ENCODE measurements at places on chromosomes 6 and 20.

DNA sequence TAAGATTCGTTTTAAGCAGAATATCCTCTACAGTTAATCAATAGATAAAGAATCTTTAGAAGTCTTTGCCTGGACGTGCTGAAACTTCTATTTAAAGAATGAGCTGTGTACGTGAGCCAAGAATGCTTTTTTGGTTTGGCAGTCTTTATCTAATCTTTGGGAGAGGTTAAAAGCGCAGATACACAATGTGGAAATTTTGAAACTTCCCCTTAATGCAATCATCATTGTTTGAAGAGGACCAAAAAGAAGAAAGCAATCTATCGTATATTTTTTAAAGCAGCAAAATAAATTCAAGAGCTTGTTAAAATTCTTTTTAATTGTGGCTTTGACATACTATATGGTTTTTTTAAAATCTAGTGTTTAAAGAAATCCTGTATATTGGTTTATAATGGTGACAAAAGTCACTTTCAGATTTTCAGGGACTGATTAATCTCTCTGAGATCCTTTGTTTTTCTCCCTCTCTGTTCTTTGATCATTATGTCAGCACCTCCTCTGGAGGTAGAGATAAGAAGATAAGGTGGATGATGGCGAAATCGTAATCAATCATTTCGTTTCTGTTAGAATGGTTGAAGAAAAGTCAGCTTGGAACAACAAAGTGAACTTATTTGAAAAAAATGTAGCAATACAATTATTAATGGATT, 92.1 kb upstream of the FAM184A start:
- no peak for DNase-seq

DNA sequence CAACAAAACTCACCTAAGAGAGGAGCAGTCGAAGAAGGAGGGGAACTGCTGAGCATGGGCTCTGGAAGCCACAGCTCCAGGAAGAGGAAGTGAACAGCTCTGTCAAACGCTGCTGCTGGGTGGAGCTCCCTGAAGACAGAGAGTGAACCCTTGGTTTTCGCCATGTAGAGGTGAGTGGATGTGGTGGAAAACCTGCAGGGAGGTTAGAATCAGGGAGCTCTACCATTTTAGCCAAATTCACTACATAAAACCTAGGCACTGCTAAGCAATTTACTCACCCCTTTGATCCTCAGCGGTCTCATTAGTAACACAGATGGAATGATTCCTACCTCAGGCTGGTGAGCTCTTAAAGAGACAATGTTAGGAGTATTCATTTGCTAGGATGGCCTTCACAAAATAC, 19.4 kb upstream of the TFAP2A start:
- no peak for DNase-seq

DNA sequence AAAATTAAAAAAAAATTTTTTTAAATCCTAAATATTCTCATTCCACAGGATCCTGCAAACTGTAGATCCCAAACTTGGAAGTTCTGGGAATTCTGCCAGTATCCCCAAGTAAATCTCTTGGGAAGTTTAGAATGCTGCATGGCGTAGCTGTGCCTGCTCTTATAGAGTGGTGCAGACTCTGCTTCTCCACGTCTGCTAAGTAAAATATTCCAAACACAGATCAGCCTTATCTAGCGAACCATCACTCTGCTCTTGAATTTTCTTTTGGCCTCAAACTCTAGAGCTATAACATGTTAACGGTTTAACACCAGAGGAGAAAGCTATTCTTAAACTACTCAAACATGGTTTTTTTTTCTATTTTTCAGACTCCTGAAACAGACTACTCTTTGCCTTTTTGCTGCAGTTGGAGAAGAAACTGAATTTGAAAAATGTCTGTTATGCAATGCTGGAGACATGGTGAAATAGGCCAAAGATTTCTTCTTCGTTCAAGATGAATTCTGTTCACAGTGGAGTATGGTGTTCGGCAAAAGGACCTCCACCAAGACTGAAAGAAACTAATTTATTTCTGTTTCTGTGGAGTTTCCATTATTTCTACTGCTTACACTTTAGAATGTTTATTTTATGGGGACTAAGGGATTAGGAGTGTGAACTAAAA, 138.5 kb upstream of the AKAP12 start:
- no peak for DNase-seq

DNA sequence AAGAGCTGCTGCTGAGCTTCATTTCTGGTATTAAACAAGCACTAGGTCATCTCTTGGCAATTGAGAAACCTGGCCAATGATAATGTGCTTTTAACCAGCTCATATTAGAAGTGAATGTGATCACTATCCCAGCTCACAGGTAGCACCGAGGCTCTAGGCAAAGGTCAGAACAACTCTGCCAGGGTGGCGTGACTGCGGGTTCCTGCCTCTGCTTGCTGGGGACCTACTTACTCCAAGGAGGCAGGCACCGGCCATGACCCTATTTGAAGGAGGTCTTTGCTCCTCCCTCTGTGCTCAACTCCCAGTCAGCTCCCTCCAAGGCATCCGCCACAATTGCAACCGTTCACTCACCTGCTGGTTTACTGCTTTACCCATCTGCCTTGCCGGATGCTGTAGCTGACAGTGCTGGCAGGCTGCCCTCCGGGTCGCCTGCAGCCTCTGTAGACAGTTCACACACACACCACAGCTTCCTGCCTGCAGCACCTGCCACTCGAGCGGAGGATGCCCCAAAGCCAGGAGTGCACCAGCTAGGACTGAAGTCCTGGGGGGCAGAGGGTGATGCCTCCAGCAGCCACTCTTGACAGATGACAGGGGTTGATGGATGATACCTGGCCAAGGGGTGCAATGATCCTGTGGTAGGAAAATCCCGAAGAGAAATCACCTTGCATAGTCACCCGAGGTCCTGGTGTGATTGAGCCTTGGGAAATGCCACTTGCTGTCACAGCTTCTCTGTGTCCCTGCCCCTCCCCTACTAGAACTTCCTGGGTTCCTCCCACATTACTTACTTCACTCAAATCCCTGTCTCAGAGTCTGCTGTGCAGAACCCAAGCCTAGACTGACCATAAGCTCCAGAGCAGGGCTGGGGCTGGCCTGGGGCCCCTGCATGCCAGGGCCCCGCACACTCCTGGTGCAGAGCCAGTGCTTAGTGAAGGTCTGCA, 8.8 kb upstream of the VSX1 start:
- no peak for DNase-seq

- peak; percentile 41 for DNase-seq
Observed at GRCh38 chr6:160534050-160534696, 129.9 kb downstream of the LPA start.

- DNase-seq: no peak
Observed at GRCh38 chr6:163123098-163123497, 291.4 kb upstream of the QKI start.

All from LHCN-M2 (cell line).